ENCODE measurements at places on chromosomes 1 and 21.
A peak's percentile ranks its signal among the peaks of the same experiment; 100 is the strongest.

DNA sequence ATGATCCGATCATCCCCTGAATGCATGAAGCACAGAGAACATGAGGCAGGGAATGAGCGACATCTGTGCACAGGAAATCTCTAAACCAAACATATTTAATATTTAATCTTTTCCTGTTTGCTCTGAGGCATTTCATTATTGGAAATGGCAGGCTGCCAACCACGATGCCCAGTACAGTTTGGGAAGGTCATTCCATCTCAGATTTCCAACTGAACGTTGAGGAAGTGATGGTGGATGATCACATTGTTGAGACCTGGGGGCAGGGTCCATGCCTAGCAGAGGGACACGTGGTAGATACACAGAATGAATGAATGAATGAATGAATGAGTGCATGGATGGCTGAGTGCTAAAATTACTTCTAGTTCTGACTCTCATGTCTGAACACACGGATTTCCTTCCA, 15.9 kb upstream of the FASLG start:
- no peak for DNase-seq

GRCh38 chr1:226100436-226101391, 38.2 kb downstream of the H3-3A start:
- DNase-seq, result no peak

DNA sequence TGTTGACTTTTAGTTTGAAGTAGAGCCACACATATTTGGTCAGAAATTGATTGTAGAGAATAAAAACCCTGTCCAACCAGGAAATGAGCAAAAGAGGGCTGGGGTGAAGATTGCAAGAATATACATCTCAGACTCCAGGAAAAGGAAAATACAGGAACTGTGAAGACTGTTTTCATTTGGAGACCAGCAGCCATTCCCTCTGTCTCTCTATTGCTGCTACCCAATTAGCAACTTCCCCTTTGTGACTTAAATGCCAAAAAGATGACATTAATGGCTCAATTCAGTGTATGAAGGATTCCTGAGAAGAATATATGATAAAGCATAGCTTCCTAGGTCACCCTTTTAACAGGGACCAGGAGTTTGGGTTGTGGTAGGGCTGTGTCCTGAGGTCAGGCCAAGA, 31.6 kb upstream of the CEP350 start:
- no peak for DNase-seq

- DNase-seq, result peak; percentile 74
Measured at GRCh38 chr1:40315239-40315794, 1.8 kb downstream of the COL9A2 start.

DNA sequence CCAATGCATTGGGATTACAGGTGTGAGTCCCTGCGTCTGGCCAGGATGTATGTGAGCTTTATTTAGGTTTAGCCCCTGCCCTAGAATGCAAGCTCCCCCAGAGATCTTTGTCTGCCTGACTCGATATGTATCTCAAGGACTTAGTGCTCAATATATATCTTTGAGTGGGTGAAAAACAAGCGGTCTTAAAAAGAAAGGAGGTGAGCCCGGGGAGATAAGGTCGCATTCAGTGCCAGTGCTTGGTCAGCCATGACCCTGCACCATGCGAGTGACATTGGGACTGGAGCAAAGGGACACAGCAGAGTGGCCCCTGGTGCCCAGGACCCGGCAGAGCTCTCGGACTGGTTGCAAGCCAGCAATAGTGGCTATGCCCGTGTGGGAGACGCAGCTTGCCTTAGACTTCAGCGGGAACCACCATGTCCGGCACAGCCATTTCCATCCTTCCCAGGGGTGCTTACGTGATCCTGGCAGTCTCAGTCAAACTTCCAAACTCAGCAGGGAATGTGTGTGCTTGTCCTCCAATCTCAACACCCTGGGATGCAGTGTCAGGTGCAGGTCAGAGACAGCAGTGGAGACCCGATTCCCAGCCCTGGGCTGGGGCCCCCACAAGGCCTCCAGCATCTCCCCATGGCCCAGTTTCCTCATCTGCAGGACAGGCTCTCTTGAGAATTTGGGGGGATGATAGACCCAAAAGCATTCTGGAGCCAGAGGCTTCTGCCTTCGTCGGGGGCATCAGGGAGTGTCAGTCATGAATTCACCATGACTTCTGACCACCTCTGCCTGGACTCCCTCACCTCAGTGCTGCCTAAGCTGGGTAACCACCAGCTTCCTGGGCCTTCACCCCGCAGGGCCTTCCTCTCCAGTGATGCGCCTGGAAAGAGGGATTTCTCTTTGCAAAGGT, 1.8 kb downstream of the MX2 start:
- DNase-seq, result no peak

- no peak for DNase-seq
Measured at GRCh38 chr1:35847935-35848565, 35.0 kb upstream of the AGO1 start.

GRCh38 chr1:47226121-47226838, 5.7 kb downstream of the TAL1 start:
- DNase-seq, result no peak

GRCh38 chr21:39654951-39655350, 42.2 kb downstream of the B3GALT5 start:
- DNase-seq, result no peak

GRCh38 chr1:67458663-67459062, 28.5 kb upstream of the SERBP1 start:
- no peak for DNase-seq

DNA sequence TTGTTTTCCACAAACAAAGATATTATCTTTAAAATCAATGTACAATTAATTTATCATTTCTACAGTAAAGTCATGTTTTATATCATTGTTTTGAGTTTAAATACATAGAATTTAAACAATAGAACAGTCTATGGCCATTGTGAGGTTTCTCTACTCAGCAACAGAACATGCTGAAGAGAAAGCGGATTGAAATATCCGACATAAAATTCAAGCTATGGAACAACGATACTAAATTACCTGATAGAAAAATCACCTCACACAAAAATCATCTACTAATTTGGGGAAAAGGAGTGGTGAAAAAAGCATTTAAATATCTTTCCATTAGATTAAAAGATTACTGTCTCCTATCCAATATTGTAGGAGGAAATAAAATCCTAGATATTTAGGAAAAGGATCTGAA, 12.6 kb downstream of the CDKN2C start:
- DNase-seq, result no peak

GRCh38 chr1:185693654-185694053, 40.5 kb upstream of the HMCN1 start:
- no peak for DNase-seq

- no peak for DNase-seq
Measured at GRCh38 chr1:206478746-206479145, 8.5 kb downstream of the IKBKE start.

- no peak for DNase-seq
Measured at GRCh38 chr1:214856843-214857242, 225.7 kb upstream of the KCNK2 start.

DNA sequence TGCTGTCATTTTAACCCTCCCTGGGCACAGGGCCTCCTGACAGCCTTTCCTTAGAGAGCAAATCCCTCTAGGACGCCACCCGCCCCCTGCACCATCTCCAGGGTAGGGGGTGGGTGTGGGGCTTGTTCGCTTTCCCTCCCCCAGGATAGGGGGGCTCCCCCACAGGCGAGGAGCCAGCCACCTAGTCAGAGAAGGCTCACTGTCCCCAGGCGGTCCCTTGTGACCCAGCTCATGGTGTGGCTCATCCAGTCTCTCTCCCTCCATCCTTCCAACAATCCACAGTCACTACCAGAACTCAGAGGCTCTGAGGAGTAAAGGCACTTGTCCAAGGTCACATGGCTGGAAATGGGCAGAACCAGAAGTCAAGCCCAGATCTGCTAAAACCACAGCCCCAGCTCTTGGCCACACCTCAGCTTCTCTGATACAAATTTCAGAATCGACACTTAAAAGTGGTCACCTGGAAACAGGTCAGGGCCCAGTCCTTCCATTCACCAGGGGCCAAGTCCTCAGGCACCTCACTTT, 89.8 kb downstream of the MRPL37 start:
- DNase-seq, result no peak

DNA sequence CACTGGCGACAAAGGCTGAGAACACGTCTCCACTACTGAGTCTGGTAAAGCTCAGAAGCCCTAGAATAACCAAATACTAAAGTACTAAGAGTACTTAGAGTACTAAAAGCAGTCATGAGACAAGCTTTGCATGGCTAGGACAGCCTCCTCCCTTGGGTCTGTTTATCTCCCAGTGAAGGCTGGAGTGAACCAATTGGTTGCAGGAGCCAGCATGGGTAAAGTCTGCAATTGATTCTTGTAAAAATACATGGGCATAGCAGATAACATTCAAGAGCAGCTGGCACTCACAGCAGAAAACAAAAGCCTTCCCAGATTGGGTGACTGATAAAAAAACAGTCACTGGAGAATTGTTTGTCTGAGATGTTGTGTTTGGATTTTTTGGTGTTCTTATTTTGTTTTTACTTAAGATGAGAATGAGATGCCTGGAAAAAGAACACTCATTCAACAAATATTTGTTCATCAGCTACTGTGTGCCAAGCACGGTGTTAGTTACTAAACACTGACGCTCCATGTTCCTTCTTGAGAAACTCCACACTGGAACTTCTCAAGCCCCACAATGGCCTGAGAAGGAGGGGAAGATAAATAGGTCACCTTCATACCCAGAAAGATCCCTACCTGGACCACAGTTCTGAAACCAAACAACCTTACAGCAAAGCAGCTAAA, 3.7 kb downstream of the IRF6 start:
- DNase-seq, result no peak

DNA sequence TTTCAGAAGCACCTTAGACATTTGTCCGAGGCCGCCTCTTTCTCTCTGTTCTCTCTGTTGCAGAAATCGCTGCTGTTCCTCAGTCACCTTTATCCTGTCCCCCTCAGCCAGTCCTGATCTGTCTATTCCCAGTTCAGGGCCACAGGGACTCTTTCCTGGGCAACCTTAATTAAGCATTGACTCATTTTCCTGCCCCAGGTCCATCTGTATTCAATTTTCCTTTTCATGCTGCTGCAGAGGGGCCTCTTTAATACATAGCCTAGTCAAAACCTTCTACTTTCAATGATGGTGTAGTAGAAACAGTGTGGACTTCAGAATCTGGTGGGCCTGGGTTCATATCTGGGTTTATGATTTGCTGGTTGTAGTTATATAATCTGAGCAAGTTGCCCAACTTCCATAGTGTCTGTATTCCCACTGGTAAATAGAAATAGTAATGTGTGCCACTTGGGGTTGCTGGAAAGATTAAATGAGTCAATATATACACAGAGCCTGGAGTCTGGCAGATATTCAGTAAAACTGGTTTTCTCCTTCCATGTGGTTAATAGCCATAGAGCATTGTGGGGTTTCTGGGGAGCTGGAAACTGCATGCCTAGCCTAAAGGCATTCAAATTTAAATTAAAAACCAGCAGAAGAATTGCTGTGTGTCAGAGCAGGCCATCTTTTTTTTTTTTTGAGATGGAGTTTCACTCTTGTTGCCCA, 4.5 kb downstream of the TRAF5 start:
- DNase-seq, result no peak

GRCh38 chr1:38793299-38793698, 66.3 kb downstream of the RRAGC start:
- DNase-seq, result no peak

- no peak for DNase-seq
Measured at GRCh38 chr1:193514397-193514796, 328.0 kb upstream of the B3GALT2 start.

- DNase-seq, result no peak
Measured at GRCh38 chr1:114725230-114725629, 8.7 kb upstream of the NRAS start.

GRCh38 chr1:167443757-167444156, 74.6 kb downstream of the CD247 start:
- no peak for DNase-seq

DNA sequence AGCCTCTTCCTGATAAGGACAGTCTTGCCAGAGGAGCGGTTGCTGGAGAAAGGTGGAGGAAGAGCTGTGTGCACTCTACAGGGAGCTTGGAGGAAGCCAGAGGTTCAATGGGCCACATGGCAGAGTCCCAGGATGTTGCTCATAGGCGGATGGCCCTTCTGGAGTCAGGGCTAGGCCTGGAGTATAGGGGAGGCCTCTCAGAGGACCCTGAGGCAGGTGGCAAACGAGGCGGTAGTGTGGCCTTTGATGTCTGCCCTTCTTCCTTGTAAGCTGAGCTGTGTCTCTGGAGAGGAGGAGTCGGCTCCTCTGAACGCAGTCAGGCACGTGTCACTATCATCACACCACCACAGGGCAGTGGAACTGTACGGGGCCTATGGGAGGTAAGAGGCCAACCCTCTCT, 8.6 kb downstream of the PKP1 start:
- DNase-seq, result no peak

DNA sequence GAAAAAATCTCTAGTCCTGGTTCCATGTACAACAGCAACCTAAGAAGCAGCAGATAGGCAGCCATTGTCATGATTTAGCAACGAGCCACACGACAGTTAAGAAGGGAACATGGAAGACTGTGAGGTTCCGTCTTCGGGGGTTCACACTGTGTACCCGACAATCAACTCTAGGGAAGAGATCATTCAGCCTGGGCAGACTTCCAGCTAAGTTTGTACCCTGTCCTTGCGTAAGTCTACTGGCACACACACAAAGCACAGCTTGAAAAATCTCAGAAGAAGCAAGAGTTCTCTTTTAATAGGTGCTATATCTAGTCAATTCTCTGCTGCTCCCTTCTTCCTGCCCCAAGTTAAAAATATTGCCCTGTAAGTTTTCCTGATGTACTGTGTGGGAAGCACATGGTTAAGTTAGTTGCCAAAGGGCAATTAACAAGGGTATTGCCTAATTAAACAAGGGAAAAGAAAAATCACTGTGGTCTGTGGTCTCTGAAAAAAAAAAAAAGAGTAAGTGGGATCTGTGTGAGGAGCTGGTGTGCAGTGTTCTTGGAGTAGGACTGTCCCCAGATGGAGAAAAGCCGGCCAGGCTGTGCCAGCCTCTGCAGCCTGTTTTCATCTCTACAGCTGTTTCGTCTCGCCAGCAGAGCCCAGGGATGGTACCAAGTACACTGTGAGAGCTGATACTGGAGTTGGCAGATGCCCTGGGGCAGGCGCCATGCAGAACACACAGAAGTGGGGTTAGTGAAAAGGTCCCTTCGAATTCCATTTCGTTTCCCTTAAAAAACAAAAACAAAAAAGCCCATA, 6.4 kb upstream of the MYBPHL start:
- DNase-seq, result no peak

DNA sequence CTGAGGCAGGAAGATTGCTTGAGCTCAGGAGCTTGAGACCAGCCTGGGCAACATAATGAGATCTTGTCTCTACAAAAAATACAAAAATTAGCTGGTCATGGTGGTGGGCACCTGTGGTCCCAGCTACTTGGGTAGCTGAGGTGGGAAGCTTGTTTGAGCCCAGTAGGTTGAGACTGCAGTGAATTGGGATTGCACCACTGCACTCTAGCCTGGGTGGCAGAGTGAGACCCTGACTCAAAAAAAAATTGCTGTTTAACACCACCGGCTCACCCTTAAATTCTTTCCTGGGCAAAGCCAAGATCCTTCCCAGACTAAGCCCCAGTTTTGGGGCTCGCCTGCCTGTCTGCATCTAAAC, 6.6 kb upstream of the NSUN4 start:
- no peak for DNase-seq

DNA sequence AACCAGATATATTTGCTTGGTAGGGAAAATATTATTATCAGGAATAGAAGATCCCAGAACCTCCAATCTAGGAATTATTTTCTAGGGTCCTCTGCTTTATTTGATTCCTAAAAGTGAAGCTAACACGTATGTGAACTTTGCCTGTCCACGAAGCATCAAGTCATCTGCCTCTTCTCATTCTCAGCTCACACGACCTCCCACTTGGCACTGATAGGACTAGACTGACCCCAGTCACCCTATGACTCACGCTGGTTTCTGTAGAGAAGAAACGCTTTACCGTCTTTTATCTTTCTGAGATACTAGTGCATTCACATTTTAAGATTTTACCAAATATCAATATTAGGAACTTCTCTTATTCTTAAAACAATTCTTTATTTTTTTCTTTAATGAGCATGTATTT, 2.0 kb upstream of the KRTAP19-7 start:
- no peak for DNase-seq
